ENCODE measurements at places on chromosomes 5 and 9.

- DNase-seq: no peak
These were observed 37.3 kb downstream of the SLIT3 start for GRCh38 chr5:169263591-169263990.

DNA sequence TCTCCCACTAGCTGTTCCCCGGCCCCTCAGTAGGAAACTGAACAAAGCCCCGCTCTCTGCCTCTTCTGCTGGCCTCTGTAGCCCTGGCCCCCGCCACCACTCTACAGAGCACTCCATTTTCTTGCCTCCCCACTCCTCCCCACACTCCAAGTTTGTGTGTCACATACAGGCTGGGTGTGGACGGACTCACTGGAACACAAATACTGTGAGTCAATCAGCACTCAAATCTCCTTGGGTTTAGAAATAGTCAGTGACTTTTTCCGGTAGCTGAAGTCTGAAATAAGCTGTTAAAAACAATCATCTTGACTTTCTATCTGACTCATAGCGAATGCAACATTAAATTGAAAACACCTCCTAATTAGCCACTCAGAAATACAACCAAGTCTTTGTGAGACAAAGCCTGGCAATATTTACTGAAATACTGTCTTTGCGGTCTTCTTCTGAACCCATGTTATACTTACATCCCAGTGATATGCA, 122.5 kb downstream of the LHFPL2 start:
- DNase-seq: no peak

DNA sequence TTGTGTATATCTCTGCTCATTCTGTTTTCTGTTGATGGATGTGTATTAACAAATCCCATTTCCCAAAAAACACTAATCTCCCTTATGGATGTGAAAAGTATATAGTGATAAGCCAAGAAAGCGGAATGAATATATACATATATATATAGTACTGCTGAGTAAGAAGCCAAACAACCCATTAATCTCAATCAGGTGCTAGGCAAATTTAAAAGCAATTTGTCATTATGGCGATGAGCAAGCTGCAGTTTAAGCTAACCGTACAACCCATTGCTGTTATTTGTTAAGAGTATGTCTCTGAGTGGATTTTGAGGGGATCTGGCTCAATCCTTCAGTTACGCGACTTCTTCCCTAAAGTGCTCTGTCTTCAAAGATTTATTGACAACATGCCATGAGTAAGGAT, 640.4 kb upstream of the ARRDC3 start:
- no peak for DNase-seq

DNA sequence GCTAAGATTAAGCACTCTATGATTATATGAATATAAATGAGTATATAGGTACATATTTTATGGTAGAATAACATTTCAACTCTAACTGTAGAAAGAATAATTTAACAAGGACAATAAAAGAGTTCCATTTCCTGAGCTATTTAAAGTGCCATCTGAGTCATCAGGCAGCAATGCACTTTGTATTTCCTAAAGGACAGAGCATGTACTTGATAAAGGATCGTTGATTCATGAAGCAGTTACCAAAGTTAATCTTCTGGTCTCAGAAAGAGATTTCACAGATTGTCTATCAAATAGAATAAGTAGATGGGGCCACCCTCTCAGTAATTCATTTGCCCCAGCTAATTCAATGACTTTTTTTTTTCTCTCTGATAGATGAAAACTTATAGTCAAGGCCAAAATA, 747.8 kb downstream of the CDH18 start:
- DNase-seq: no peak

- DNase-seq: peak; percentile 63
These were observed 344.0 kb downstream of the PTPRD start for GRCh38 chr9:10268531-10269485.

GRCh38 chr5:40441733-40442132, 238.0 kb upstream of the PTGER4 start:
- DNase-seq: no peak

GRCh38 chr5:175214152-175214551, 229.8 kb downstream of the DRD1 start:
- no peak for DNase-seq

DNA sequence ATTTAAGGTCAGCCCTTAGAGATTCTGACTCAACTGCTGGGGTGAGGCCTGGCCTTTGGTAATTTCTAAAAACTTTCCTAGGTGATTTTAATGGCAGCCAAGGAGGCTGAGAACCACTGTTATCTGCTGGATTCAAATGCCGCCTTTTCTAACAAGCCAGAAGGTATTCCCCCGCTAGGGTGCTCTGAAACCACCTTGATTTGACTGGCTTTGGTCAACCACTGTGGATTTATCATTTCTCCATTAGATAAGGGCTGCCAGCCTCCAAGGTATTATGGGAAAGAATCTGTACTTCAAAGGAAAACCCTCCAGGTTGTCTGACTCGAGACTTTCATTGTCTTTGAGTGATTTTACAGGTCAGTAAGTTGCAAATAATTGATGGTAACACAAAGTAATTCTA, 4.3 kb downstream of the ANXA6 start:
- DNase-seq: no peak

GRCh38 chr9:11821306-11821975, 871.7 kb upstream of the TYRP1 start:
- no peak for DNase-seq

- DNase-seq: no peak
These were observed 52.9 kb downstream of the BARX1 start for GRCh38 chr9:93902051-93902779.

GRCh38 chr5:171692107-171692506, 93.5 kb upstream of the SMIM23 start:
- no peak for DNase-seq

DNA sequence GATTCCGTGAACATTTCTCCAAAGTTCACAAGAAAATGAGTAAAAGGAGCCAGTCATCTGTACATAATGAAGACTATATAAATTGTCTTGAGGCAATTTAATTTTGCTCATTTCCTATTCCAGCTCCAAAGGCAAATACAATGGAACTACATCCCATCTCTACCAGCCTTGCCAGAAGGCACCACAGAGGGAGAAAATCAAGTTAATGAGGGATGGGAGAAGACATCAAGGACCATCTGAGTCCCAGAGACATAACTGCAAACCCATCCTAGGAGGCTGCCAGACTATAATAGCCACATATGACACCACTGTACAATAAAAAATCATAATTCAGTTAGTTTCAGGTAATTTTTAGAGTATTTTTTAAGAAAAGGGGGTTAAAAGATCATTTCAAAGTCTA, 136.3 kb upstream of the RGMB start:
- DNase-seq: no peak

- DNase-seq: no peak
These were observed 77.2 kb downstream of the MRPS30 start for GRCh38 chr5:44885903-44886302.

DNA sequence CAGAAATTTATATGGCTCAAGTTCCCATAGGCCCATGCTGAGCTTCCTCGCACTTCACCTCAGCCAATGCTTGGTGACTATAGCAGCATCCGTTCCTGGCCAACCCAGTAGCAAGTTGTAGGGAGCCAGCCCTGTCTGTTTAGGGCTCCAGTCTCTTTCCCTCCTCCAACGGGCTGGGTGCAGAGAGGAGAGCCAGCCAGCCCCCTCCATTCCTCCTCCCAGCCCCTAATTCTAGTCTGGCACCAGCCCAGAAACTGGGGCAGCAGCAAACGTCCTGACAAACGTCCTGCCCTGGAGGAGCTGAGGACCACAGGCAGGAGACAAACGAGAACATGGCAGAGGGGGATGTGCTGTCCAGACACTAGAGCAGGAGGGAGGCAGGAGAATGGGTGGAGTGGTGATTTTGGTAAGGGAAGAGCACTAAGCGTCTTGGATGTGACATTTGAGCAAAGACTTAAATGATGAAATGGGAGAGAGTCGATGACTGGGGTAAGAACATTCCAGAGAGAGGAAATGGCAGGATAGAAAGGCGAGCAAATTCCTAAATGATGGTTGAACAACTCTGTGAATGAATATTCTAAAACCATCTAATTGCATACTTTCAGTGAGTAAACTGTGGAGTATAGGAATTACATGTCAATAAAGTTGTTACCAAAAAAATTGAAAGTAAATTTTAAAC, 222.5 kb upstream of the DAPK1 start:
- no peak for DNase-seq

- DNase-seq: no peak
These were observed 12.4 kb downstream of the PTGS1 start for GRCh38 chr9:122382901-122383850.

- DNase-seq: no peak
These were observed 19.6 kb downstream of the INSYN2B start for GRCh38 chr5:169960659-169961058.

DNA sequence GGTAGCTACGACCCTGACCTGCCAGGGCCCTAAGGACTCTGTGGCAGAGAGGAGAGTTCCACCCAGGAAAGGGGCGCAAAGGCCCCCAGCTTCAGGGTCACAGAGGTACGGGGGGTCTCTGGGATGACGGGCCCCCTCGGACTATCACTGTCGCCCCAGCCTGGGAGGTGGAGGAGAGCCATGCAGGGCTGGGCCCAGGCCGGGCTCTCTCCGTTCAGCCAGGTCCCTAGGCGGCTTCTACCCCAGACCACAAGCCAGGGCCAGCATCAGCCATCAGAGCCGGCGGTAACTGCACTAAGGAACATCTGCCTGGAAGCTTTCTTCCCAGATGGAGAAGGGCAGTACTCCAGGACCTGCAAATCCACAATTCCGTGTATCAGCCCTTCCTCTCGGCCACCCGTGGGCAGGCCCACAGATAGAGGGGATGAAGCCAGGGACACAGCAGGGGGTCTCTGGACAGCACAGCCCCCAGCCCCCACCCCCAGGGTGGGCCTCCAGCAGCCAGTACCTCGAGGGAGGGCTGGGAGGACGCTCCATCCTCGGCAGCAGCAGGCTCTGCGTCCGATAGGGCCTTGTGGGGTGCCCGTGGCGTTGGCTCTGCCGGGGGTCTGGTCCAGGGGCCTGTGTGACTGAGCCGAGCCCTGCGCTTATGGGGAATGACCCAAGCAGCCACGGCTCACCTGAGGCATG, 38.4 kb downstream of the NACC2 start:
- no peak for DNase-seq

GRCh38 chr5:23318960-23319359, 188.4 kb upstream of the PRDM9 start:
- DNase-seq: no peak

- DNase-seq: no peak
These were observed 7.6 kb downstream of the MLLT3 start for GRCh38 chr9:20614602-20615216.

DNA sequence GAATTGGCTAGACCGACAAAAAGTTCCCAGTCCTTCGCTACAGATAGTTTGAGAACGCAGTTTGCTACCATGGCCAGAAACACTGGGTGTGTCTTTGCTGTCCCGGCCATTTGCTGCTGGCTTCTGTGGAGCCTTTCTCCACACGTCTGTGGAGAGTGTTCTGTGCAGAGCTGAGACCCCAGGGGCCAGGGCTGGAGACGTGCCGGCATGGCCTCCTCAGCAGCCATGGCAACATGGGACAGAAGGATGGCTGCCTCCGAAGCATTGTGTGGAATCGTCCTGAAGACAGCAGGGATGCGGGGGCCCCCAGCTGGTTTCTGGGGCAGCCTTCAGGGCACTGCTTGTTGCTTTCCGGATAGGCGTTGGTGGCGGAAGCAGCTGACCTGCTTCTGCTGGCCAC, 142.8 kb downstream of the GADD45G start:
- DNase-seq: no peak

Measured in NCI-H1092 (cell line).